ENCODE measurements at places on chromosomes 5 and 9.

GRCh38 chr9:91056917-91057316 lies 255.3 kb downstream of the SYK start:
- DNase-seq, result no peak

DNA sequence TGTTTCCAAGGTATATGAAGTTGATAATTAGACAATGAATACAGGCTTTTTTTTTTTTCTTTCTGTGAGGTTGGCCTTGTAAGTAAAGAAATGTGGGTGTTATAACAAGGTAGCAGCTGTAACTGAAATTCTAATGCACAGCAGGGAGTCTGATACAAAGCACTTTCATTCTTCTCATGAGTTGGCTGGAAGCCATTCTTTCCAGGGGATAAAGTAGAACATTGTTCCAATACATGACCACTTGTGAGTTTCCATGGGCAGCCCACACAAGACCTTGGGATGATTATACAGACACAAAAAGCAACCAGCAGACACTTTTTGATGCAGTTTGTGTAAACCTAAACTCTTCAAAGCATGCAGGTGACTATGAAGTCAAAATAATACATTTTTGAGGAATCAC lies 1785.9 kb upstream of the WWC1 start:
- no peak for DNase-seq

- DNase-seq, result peak; percentile 58
These were observed 78.9 kb upstream of the PAPPA start for GRCh38 chr9:116074658-116075057.

DNA sequence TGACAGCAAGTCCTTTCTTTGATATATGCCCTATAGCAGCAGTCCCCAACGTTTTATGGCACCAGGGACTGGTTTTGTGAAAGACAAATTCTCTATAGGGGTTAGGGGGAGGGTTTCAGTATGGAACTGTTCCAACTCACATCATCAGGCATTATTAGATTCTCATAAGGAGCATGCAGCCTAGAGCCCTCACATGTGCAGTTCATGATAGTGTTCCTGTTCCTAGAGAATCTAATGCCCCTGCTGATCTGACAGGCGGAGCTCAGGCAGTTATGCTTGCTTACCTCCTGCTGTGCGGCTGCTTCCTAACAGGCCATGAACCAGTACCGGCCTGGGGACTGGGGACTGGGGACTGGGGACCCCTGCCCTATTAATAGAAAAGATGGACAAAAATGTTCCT lies 2.7 kb upstream of the RAPGEF6 start:
- DNase-seq, result no peak

DNA sequence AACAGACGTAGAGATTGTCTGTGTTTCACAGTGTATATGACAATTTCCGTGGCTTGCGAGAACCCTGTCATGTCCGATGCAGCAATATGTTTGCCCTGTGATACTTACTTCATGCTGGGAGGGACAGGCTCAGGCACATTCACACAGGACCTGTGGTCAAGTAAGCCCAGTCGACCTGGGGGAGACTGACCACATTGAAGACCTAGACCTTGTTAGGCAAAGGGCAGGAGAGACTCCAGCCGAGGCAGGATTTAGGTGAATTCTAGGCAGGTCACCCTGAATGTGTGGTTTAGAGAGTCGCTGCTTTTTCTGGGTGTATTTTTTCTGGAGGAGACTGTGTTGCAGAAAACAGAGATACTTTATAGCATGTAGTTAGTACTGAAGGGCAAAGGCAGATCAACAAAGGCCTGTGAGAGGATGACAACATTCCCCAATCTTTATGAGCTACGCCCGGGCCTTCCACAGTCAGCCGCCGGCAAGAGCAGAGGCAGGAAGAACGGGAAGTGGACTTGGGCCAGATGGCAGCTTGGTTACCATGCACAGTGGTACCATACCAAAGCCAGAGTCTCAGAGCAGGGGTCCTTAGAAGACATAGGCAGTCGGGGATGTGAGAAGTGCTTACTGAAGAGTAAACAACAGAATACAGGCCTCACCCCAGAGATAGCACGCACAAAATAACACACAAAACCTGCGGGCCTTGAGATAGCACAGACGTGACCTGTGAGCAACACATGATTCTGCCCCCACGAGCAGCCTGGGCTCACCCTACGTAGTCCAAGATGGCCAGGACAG lies 220.7 kb downstream of the CACNA1B start:
- no peak for DNase-seq

DNA sequence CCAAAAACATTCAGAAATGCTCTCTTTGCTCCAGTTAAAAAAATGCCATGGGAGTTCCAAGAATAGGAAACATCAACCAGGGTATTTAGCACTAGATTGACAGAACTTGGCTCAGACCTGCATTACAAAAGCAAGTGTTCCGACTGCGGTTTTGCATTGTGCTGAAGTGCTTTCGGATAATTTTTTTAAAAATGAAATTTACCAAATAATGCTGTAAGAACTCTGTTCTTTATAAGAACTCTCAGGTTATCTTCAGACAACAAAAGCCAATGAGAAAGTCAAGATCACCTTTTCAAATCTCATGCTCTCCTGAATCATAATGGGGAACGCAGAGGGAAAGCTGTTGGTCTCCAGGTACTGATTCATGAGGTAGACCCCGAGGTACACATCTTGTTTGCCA lies 483 bp upstream of the PLPP6 start:
- DNase-seq, result no peak

- DNase-seq, result no peak
These were observed 91.4 kb upstream of the SH3GL2 start for GRCh38 chr9:17487467-17487866.

GRCh38 chr9:102740578-102740977 lies 254.6 kb upstream of the CYLC2 start:
- DNase-seq, result no peak

- DNase-seq, result no peak
These were observed 71.4 kb downstream of the PPIC start for GRCh38 chr5:122965111-122965510.

DNA sequence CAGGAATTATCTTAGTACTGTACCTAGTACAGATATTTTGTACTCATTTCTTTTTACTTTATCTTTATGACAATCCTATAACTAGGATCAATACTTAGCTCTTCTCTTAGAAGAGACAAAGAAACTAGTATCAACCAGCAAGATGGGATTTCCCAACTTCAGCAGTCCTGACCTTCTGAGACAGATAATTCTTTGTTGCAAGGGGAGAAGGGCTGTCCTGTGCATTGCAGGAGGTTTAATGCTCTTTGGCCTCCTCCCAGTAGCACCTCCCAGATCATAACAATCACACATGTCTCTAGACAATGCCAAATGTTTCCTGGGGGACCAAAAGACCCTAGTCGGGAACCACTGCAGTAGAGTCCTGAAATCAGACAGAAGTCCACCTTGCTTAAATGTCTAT lies 424.3 kb upstream of the DMAC1 start:
- DNase-seq, result no peak

GRCh38 chr5:107275333-107275732 lies 395.4 kb downstream of the EFNA5 start:
- DNase-seq, result no peak

DNA sequence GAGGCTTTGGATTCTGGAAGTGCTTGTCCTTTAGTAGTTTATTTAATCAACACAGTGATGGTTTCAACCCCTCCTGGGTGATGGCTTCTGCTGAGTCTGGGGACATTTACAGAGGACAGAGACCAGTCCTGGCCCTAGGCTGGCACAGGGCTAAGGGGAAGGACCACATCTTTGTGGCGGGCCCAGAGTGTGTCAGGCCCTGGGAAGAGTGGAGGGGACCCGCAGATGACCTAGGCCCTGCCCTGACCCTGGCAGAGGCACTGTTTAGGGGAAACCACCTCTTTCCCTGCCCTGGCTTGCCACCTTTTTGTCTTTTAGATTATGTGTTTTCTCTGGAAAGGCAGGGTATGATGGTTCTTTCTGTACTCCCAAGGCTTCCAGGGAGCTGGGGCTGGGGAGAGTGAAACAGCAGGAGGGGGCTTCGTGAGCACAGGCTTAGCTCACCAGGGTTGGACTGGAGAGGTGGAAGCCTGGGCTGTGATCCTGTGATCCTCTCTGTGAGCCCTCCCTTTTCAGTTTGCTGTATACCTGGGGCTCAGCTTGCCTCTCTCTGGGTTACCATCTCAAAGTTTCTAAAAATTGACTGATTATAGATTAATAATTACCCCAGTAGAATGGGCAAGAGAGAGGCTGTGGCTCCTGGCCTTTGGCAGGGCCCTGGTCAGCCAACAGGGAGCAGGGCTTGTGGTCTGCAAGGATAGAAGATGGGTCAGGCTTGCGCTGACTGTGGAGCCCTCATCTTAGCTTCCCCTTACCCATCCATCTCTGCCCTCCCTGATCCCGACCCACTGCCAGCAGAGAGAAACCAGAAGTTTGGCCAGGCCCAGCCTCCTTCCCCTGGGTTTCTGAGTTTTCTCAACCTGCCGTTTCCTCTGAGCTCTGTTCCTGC lies 1.7 kb upstream of the SYNPO start:
- no peak for DNase-seq

GRCh38 chr5:177089825-177090641 lies 3.3 kb downstream of the FGFR4 start:
- no peak for DNase-seq

- peak; percentile 87 for DNase-seq
These were observed 74.3 kb downstream of the DCP2 start for GRCh38 chr5:113050721-113051382.

- no peak for DNase-seq
These were observed 23.0 kb upstream of the PPP1R26 start for GRCh38 chr9:135456436-135457104.

- DNase-seq, result peak; percentile 98
These were observed 23.0 kb downstream of the FBLL1 start for GRCh38 chr5:168552146-168552545.

DNA sequence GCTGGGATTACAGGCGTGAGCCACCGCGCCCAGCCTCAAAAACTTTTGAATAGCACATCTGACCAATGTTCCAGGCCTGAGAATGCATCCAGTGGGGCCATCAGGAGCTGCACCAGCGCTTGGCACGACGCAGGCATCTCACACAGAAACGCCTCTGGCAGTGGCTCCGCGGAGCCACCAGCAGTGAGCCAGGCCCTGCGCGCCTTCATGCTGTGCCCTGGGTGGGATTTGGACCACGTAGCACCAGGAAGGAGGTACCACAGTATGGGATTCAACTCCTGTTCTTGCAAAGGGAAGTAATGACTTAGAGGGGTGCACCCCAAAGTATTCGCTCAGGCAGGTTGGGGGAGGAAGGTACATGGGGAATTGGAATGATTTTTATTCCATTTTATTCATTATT lies 3.0 kb downstream of the CCDC187 start:
- no peak for DNase-seq

- peak; percentile 62 for DNase-seq
These were observed 145.2 kb upstream of the ABCA1 start for GRCh38 chr9:105073147-105073546.

DNA sequence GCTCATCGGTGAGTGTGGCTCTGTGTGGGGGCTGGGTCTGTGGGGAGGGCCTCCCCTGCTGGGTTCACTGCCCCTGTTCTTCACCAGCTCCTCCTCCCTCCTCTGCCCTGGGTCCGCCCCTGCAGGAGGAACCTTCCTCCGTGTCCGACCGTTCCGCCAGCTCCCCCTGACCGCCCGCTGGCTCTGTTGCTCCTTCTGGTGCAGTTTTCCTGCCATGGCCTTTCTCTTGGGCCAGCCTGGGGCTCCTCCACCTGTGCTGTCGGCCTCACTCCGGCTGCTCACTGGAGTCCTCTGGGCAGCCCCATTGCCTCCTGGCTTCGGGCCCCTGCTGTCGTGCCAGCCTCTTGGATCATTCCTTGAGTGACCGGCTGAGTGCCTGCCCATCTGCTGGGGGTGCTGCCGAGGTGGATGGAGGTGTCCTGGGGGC lies 12.3 kb downstream of the RNU6ATAC start:
- no peak for DNase-seq

DNA sequence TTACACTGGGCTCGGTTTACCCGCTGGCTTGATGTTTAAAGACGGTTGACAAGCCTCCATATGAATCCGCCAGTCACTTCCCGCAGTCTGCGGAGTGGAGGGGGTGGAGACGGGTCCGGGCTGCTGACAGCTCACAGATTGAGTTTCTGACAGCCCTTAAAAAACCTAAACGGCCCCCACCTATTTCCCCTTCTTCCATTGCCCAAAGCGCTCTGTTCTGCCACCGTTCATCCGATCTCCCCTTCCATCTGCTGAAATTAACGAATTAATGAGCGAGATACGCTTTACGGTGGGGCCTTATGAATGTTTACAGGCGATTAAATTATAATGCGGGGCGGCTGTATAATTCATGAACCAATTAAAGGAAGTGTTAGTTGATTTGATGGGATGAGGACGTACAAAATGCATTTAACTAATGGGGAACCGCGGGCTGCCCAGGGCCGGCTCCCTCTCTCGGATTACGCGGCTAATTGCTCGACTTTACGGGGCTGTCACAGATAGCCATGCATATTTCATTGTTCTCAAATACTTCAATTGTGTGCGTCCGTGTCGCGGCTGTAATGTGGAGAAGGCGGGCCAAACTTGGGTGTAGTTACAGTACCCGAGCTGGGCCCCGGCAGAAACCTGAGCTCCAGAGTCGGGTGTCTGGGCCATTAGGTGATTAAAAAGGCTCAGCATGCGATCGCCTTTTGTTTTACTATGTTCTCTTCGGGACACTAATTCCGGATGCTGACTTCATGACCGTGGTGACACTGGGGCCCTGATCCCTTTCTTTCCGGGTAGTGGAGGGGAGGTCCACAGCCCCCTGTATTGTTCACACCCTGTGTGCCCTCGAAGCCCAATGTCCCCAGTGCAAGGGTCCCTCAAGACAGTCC lies 74.9 kb downstream of the GTF3C4 start:
- DNase-seq, result no peak

DNA sequence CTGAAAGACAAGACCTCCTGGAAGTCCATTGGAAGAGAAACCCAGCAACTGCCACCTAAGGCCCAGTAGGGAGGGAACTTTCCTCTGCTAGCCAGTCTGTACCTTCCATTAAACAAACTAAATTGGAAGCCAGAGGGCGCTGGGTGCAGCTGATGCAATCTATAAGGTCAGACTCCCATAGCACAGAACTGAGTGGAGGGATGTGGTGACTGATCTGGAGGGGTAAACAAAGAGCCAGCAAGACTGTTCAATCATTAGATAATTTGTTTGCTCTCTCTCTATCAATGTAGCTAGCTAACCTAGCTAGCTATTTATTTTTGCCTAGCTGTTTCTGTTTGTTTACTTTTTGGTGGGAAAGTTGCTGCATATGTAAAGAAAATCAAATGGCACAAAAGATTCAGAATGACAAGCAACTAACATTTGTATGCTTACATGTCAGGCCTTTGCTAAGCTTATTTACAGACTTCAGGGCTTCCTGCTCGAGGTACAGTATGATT lies 291.8 kb upstream of the DAB2 start:
- peak; percentile 36 for DNase-seq

GRCh38 chr9:122370303-122370702 lies 521 bp upstream of the PTGS1 start:
- DNase-seq, result no peak

GRCh38 chr5:82821846-82822633 lies 255.2 kb downstream of the TMEM167A start:
- DNase-seq, result peak; percentile 25

- DNase-seq, result no peak
These were observed 18.2 kb upstream of the IL7R start for GRCh38 chr5:35838370-35839042.
